AG10803 (cell line): ENCODE measurements at places on chromosomes 3 and 15.

DNA sequence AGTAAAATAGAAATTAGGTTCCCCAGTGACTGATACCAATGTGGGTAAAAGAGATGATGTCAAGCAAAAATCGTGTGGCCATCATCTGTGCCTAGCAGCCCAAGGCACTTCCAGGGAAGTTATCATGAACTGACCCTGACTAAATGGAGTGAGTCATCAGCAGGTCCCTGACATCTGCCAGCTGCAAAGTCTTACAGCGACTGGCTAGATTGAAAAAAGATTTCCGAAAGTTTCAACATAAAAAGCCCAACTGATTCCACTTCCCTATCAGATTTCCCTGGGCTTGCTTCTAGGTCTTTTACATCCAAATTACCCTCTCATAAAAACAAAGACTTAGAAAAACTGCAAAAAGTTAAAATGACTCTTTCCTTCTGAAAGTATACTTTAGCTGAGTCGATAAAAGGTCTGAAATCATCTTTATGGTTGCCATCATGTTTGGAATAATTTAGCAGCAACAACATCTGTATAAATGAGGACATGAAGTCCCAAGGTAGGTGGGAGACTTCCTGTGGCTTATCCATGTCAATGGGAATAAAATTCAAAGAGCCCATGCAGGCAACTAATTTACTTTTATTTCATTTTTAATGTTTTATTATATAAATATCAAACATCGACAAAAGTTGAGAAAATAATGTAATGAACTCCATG lies 342.8 kb downstream of the ERC2 start:
- DNase-seq, result peak; percentile 76

DNA sequence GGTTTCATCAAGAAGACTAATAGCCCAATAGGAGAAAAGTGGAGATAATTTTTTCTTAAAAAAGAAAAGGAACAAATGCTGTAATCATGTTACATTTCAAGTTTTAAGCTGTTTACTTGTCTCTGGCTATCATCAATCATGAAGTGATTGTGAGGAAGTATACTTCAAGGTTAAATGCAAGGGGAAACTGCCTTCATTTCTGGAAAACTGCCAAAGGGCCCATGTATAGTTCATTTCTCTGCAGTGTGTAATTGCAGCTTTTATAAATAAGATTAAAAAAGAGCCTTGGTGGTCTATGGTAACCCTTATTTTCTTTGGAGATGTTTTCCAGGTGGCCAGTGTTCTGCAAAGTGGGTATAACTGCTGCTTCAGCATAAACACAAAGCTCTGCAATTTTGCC lies 101.9 kb downstream of the GRM7 start:
- DNase-seq, result no peak

- DNase-seq, result no peak
Observed at GRCh38 chr15:42385980-42386700, 26.8 kb downstream of the CAPN3 start.

DNA sequence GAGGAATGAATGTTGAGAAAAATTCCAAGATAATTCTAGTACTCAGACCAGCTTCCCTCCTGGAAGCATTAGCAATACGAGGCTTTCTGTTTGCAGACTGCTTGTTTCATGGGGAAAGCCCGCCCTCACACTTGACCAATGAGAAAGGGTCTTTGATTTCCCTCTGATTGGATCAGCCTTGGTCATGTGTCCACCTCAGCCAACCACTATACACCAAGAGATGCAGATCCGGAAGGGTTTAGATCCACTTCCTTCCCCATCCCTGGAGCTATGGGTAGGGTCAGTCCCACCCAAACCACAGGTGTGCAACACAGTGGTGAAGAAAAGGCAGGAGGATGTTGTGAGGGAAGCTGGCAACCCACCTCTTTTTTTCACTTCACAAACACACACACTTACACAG lies 154.7 kb downstream of the SV2B start:
- DNase-seq, result no peak

DNA sequence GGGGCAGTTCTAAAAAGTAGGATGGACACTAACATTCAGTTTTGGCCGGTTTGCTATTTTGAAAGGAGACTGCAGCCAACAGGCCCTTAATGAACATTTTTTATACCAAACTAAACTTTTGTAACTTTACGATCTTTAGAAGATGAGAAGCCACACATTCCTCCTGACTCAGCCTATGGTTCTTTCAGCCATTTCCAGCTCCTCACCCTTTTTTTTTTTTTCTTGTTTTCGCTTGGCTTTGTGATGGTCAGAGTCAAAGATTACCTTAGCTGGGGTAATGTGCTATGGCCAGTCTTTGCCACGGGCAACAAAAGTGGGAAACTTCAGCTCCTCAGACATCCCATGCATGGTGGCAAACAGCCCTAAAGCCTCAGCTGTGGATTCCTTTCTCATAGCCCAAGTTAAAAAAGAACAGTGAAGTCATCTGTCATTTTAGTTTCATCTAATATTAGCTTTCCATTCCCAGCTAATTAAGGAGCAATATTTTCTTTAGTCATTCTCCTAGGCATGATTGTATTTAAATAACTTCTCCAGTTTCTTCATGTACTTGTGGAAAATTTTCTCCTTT lies 368.7 kb downstream of the MFSD1 start:
- DNase-seq, result peak; percentile 73

DNA sequence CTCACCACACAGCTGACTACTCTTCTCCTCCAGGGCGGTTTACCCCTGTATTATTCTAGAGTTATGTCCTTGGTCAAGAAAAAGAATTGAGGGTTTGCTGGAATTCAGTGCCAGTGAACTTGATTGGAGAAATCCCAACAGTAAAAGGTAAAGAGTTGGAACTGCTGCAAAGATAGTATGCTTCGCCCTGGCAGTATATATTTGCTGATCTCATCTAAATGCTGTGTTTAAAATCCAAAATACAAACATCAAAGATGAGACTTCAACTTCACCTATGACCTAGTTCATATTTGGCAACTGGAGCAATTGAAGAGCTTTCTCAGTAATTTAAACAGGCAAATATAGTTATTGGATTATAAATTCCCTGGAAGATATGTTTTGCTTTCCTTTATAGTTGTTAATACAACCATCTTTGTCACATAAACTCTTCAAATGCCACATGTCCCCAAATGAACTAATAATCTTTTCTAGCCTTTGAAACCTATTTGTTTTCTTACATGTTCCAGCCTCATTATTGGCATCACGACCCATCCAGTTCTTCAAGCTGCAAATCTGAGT lies 6.5 kb downstream of the KCNH8 start:
- DNase-seq, result no peak

DNA sequence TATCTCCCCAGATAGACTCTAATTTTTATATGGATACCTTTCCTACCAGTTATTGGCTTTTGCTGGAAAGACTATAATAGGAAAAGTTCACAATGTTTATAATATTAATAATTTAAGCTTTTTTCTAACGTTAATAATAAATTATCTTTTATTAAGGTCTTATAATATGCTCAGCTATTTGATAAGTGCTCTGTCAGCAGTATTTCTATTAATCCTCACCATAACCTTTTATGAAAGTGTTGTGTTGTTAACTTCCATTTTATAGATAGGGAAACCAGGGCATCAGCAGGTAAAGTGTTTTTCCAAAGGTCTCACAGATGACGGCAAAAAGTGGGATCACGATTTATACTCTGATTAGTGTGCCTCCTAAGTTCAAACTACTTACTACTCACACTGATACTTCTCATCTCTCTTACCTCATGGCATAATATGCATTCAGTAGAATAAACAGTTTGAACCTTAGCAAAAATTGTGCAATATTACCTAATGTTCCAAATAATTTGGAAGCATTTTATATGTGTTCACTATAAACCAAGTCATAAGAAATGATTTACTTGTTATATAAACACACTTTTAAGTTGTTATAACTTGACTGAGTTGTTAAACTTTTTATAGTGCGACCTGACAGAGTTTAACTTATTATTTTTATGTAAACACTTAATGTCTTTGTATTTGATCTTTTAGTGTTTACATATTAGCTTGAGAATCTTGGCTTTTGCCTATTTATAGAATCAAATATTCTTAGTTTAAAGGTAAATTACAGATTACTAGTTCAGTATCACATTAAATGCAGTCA lies 274.9 kb upstream of the DCBLD2 start:
- DNase-seq, result no peak

- DNase-seq, result peak; percentile 20
Observed at GRCh38 chr15:43828061-43828657, 1.4 kb downstream of the WDR76 start.

GRCh38 chr15:74594455-74594854 lies 21.2 kb upstream of the CLK3 start:
- no peak for DNase-seq

DNA sequence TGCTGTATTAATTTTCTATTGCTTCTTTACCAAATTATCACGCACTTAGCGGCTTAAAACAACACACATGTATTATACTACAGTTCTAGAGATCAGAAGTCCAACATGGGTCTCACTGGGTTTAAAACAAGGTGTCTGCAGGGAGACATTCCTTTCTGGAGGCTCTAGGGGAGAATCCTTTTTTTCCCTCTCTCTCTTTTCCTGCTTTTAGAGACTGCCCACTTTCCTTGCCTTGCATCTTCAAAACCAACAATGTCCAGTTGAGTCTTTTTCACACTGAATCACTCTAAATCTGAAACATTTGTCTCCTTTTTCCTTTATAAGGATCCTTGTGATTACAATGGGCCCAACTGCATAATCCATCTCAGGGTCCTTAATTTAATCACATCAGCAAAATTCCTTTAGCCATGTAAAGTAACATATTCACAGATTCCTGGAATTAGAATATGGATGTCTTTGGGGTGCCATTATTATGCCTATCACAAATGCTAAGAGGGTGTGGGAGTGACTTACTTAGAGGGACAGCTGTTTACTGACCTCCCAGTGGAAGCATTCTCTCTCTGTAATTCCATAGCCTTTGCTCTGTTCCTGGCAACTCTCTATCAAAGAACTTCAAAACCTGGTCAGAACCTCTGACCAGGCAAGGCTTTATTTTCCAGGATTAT lies 21.8 kb downstream of the CD200 start:
- DNase-seq, result no peak

- DNase-seq, result no peak
Observed at GRCh38 chr15:74367296-74367854, at the start of gene CYP11A1. CYP11A1 (minus strand) TSS chr15:74367646; CDS start chr15:74367585, 61 bp downstream.

DNA sequence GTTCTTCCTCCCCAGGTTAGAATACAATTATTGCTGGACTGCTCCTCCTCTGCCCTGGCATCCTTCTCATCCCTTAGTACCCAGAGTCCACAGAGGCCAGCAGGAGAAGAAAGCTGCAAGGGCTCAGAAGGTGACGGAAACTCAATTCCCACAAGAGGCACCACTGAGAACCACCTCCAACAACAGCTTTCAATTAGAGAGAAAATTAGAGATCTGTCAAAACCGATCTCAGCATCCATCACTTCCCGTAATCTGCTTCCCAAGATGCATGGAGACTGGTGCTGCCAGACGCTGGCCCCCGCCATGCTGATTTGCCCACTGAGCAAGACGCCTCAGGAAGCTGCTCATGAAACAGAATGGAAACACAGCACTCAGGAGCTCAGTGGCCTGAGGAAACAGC lies 135.0 kb upstream of the PRICKLE2 start:
- DNase-seq, result no peak

DNA sequence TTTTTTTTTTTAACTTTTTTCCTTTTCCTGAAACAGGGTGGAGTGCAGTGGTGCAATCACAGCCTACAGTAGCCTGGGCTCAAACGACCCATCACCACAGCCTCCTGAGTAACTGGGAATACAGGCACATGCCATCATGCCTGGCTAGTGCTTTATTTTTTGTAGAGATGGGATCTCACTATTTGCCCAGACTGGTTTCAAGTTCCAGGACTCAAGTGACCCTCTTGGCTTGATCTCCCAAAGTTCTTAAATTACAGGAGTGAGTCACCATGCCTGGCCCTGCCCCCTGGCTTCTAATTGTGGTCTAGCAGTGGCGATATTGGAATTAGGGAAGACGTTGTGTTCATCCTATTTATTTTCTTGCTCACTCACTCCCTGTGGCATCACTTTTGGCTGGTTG lies 1138.4 kb downstream of the SI start:
- DNase-seq, result no peak

DNA sequence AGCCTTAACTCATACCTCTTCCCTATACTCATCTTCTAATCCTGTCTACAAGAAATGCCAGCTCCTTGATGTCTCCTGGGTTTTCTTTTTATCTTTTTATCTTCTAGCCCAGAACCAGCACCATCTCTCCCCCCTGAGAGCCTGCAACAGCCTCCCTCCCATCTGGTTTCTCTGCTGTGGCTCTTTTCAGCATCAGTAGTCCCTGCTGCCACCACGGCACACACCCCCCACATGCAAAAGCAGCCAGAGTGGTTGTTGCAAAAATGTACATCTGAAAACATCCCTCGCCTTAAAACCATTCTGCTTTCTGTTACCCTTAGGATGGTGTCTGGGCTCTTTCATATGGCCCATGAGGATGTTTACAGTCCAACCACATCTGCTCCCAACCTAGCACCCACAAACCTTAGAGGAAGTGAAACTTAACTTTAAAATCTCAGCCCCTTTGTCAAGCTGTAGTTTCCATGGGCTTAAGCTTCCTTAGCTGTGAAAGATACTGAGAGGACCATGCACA lies 775 bp downstream of the TTC21A start:
- DNase-seq, result no peak

- DNase-seq, result no peak
Observed at GRCh38 chr3:46239301-46239938, 2.8 kb upstream of the CCR3 start.

DNA sequence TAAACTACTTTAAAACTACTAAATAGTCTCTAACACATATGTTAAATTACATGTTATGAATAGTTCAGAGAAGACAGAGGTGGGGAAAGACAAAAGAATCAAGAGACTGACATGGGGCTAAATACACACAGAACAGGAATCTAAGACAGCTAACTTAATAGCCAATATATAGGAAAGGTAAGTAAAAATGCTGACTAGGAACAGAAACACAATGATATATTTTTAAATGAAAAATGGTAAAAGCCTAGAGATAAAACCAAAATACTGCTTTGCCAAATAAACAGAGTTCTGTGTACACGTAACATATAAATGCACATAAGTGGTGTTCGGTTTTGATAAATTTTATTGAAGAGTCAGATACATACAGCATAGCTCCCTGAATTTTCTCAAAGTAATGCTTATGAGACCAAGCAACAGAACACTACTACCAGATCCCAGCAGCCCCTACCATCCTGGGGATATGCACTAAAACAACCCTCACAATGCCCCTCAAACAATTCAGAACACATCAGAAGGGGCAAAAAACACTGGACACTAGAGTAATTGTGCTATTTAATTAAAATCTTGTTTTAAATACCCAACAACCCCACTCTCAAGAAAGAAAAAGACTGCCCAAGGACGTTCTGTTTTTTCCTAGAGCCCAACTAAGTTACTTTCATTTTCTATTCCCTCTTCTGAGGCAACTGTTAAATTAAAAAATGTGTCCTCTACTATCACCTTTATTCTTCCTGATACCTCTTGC lies 121.1 kb downstream of the ADAM10 start:
- no peak for DNase-seq

- no peak for DNase-seq
Observed at GRCh38 chr3:151307583-151308488, 8.8 kb downstream of the GPR87 start.

- DNase-seq, result peak; percentile 60
Observed at GRCh38 chr15:48426044-48426443, 94.8 kb downstream of the DUT start.

- DNase-seq, result no peak
Observed at GRCh38 chr3:103052236-103052830, 617.5 kb downstream of the ZPLD1 start.

- DNase-seq, result peak; percentile 77
Observed at GRCh38 chr3:173584838-173585831, 187.6 kb downstream of the NLGN1 start.
